Activated CD8-positive, alpha-beta memory T cell treated with anti-CD3 and anti-CD28 coated beads, Interleukin-2, amount 10 ng/mL, durations not matched to agents 7 days and 5 days (primary cell): ENCODE measurements at places on chromosomes 1 and 21. TPM values are rescaled to one million over a fixed set of nuclear protein-coding genes. Genes with fewer than 3 reads are reported as not detected.

DNA sequence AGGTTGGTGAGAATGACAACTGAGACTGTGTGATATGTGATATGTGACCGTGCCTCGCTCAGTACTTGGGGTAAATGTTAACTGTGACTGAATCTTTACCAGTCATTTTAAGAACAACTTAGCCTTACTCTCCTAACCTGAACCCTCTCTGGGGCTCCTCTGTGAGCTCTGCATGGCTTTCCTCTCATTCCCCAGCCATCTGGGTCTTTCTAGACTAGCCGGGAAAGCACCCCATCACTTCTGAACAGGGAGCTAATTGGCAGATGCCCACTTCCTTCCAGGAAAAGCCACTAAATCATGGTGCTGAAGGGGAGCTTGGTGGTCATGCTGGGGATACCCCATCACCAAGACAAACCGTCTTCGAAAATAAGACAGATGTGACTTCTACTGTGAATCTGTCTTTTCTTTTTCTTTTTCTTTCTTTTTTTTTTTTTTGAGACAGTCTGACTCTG lies 16.5 kb upstream of the FOXO6 start:
- H3K36me3 ChIP-seq: no peaks in the 10 kb centered on the region
- no peak for DNase-seq
- H3K4me1 ChIP-seq: peaks cover 21% of the 10 kb centered on the region
- peak overlapping the region; percentile 44 for H3K27ac ChIP-seq
- peaks cover 28% of the 10 kb centered on the region for H3K27me3 ChIP-seq

DNA sequence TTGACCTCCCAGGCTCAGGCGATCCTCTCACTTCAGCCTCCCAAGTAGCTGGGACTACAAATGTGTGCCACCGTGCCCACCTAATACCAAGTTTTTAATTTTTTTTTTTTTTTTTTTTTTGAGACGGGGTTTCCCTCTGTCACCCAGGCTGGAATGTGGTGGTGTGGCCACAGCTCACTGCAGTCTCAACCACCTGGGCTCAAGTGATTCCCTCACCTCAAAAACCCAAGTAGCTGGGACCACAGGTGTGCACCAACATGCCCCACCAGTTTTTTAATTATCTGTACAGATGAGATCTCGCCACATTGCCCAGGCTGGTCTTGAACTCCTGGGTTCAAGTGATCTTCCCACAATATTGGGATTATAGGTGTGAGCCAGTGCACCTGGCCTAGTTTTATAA lies 22.7 kb downstream of the PTP4A2 start:
- DNase-seq: no peak
- peaks cover 78% of the 10 kb centered on the region for H3K36me3 ChIP-seq
- no peak overlapping the region for H3K4me3 ChIP-seq
- peak overlapping the region; percentile 56 for H3K27ac ChIP-seq

- H3K27ac ChIP-seq: no peak overlapping the region
- H3K27me3 ChIP-seq: no peaks in the 10 kb centered on the region
- DNase-seq: no peak
- peaks cover 3% of the 10 kb centered on the region for H3K36me3 ChIP-seq
- peaks cover 8% of the 10 kb centered on the region for H3K4me1 ChIP-seq
- H3K4me3 ChIP-seq: no peak overlapping the region
Measured at GRCh38 chr1:151680391-151680790, 36.2 kb downstream of the CELF3 start.

GRCh38 chr1:156376958-156377919 lies 8.2 kb downstream of the RHBG start:
- no peak overlapping the region for H3K27ac ChIP-seq
- H3K4me3 ChIP-seq: no peak overlapping the region
- no peak for DNase-seq
- H3K27me3 ChIP-seq: peaks cover 31% of the 10 kb centered on the region

DNA sequence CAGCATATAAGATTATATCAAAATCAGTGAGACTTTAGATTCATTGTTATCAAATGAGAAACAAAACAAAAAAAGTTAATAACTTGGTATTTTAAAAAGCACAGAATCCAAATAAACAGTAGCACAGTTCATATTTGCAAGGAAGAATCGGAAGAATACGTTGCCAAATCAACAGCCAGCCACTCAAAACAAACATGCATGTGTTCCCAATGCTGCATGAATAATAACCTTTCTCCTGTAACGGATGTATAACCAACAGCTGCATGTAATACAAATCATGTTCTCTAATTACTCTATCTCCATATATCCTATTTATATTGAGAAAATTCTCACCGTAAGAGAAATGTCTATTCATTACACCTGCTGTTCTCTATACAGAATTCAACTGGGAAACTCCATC lies 98.9 kb upstream of the FOXD3 start:
- no peak overlapping the region for H3K27ac ChIP-seq
- no peak for DNase-seq
- H3K4me3 ChIP-seq: no peak overlapping the region
- H3K4me1 ChIP-seq: no peaks in the 10 kb centered on the region

DNA sequence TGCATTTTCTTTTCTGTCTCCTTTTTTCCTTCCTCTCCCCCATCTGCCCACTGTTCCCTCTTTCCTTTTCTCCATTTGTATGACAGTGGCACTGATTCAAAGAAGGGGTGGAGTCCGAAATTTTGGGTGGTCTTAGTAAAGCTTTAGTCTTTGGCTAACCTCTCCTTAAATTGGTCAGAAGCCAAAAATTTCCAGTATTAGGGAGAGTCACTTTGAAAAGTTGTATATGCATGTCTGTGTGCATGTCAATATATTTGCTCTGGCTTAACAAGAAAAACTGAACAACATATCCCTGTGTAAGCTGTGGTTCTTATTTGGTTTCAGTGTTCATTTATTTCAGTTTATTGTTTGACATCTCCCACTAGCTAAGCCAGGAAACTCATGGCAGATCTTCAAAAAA lies 314.8 kb upstream of the CXADR start:
- H3K4me1 ChIP-seq: no peaks in the 10 kb centered on the region
- no peak overlapping the region for H3K4me3 ChIP-seq
- H3K36me3 ChIP-seq: no peaks in the 10 kb centered on the region
- no peak for DNase-seq
- H3K27ac ChIP-seq: no peak overlapping the region

GRCh38 chr1:61742620-61743430 lies 545 bp downstream of the PATJ start:
- H3K4me3 ChIP-seq: peak overlapping the region; percentile 93
- H3K36me3 ChIP-seq: peaks cover 3% of the 10 kb centered on the region
- H3K4me1 ChIP-seq: peaks cover 27% of the 10 kb centered on the region
- no peaks in the 10 kb centered on the region for H3K27me3 ChIP-seq
- peak overlapping the region; percentile 11 for H3K27ac ChIP-seq

DNA sequence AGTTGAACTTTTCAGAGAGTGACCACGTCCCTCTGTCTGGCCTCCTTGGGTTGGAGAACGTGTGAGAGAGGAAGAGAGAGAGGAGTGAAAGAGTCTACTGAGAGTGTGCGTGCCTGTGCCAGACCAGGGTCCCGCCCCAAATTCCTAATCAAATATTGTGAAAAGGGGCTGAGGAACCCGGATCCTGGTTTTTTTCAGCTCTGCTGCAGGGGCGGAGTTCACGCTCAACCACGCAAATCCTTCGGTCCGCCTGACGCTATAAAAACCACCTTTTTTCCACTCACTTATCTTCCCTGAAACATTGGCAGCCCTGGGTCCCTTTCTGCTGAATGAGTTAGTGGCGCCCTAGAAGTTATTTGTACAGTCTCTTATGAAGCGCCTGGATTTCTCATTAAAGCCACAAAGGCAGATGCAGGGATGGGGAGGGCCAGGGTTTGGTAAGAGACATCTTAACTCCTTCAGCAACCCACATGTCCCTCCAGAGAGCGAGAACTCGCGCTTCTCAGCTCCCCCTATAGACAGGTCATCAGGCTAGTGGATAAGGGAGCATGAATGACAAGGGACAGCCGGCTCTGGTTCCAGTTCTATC lies at the start of gene FMOD:
Gene FMOD (minus strand): TSS at position 86 of the 589 bp plus-strand sequence. CDS start 2,852 bp downstream, outside the sequence.
- DNase-seq: no peak
- H3K27me3 ChIP-seq: peaks cover 43% of the 10 kb centered on the region
- H3K27ac ChIP-seq: no peak within 1 kb of the TSS

GRCh38 chr1:8097077-8097799 lies 71.1 kb upstream of the ERRFI1 start:
- peaks cover 24% of the 10 kb centered on the region for H3K4me1 ChIP-seq
- H3K27me3 ChIP-seq: no peaks in the 10 kb centered on the region
- H3K36me3 ChIP-seq: peaks cover 6% of the 10 kb centered on the region
- peak; percentile 55 for DNase-seq

- H3K27me3 ChIP-seq: no peaks in the 10 kb centered on the region
- no peaks in the 10 kb centered on the region for H3K36me3 ChIP-seq
- peaks cover 28% of the 10 kb centered on the region for H3K4me1 ChIP-seq
- DNase-seq: no peak
Measured at GRCh38 chr1:165629848-165630628, 996 bp upstream of the MGST3 start.

DNA sequence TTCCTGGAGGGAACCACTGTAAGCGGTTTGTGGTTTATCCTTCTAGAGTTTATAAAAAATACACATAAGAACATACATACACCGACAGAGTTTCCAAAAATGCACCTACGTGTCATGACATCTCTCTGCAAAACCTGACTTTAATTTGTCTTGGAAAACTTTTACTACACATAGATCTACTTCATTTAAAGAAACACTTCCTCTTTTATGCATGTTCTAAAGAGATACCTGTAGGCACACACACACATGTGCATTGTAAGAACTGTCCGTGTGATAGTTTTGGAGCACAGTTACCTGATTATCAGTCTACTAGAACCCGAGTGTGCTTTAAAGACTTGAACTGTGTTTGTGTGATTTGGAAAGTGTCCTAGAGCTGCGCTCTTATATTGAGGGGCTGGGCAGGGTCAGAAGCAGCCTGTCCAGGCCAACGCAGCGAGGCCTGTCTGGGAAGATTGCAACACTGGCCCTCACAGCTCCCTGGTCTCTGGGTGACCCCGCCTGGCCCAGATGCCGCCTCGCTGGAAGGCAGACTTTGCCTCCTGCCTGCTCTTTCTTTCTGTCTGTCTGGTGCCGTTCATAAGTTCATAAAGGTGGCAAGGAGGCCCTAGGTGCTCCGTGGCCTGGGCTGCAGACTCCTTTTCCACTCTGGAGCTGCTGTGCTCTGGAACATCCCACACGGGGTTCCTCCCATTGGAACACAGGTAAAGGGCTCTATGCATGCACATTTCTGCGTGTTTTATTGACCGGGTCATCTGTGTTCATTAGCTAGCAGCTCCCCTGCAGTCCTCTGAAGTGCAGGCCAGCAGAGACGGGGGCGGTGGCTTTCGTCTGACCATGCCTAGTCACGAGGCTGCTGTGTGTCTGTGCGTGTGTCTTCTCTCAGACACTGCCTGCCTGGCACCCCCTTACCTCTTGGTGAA lies 46.3 kb downstream of the AGPAT3 start:
- peaks cover 33% of the 10 kb centered on the region for H3K36me3 ChIP-seq
- DNase-seq: no peak
- H3K4me3 ChIP-seq: no peak overlapping the region
- peaks cover 9% of the 10 kb centered on the region for H3K4me1 ChIP-seq
- no peak overlapping the region for H3K27ac ChIP-seq
- no peaks in the 10 kb centered on the region for H3K27me3 ChIP-seq

DNA sequence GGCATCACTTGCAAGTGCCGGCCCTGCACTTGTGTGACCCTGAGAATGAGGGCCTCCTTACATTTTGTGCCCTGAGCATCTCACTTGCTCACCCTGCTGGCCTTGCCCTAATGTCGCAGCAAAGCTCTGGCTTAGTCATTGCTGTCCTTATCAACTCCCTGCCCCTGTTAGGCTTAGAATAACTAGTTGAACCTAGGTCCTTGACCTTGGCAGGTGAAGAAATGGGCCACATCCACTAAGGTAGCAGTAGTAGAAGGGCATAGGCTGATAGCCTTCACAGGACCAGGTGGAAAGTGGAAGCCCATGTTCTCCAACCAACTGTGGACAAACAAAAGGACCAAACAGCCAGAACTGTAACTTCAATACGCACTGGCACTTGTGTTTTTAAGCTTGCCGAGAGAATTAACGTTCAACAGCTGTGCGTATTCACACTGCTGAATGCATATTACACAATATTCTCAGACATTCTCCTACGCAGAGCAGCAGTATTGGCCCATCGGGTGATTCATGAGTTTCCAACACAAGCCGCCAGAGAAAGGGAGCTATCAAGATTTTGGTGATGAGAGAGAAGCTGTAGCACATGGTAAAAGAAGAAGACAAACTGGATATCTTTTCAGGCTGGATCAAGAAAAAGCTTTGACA lies 27.7 kb upstream of the PTGFRN start:
- H3K36me3 ChIP-seq: no peaks in the 10 kb centered on the region
- H3K27me3 ChIP-seq: no peaks in the 10 kb centered on the region
- peaks cover 7% of the 10 kb centered on the region for H3K4me1 ChIP-seq

Gene SDE2
- total RNA-seq: 20.9 TPM

Gene GUCA2A
- not detected for total RNA-seq

Gene LCE3E
- not detected for total RNA-seq

Gene SPRR2A
- not detected for total RNA-seq

Gene CNN3
- 3.5 TPM for total RNA-seq

Gene PLPPR5
- total RNA-seq: not detected

Gene ILDR2
- 7.9 TPM for total RNA-seq

Gene NCAM2
- not detected for total RNA-seq

Gene IGSF3
- total RNA-seq: 0.91 TPM

Gene PTPN22
- total RNA-seq: 112 TPM
